ENCODE measurements at places on chromosomes 4 and X.

DNA sequence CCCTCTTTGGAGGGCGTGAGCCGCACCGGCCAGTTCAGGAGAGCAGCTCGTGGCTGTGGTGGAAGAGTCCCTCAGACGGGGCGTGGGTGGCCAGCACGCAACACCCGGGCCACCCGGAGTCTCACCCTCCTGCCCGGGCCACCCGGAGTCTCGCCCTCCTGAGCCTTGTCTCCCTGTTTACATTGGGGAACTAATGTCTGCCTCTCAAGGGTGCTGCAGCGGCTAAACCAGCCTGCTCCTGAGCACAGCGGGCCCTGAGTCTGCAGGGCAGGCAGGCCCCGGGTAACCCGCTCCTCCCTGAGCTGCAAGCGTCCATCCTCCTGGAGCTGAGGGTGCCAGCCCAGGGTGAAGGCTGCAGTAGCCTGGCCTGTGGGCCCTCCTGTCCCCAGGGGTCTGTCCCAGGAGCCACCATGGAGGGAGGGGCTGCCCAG lies 3.0 kb downstream of the PDE6B start:
- H3K4me1 ChIP-seq = peaks cover 3% of the 10 kb centered on the region
- no peaks in the 10 kb centered on the region for H3K27me3 ChIP-seq
- no peak for DNase-seq

DNA sequence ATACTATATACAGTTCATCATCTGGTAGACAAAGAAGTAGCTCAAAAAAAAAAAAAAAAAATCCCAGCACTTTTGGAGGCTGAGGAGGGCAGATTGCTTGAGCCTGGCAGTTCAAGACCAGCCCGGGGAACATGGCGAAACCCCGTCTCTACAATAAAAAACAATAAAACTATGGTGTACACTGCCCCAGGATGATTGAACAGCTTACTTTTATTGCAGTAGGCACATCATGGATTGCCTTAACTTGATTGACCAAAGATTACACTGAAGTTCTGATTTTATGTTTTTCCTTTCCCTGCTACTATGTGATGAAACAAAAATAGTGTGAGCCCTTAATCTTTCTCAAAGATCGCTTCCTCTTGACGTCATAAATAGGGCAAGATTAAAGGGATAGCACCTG lies 60.6 kb downstream of the SNX25 start:
- peaks cover 14% of the 10 kb centered on the region for H3K36me3 ChIP-seq
- DNase-seq = no peak
- no peak overlapping the region for H3K4me3 ChIP-seq
- H3K27me3 ChIP-seq = no peaks in the 10 kb centered on the region
- no peak overlapping the region for H3K27ac ChIP-seq

GRCh38 chrX:135477576-135477975 lies 42.9 kb upstream of the INTS6L start:
- H3K27ac ChIP-seq = no peak overlapping the region
- no peaks in the 10 kb centered on the region for H3K27me3 ChIP-seq
- no peaks in the 10 kb centered on the region for H3K36me3 ChIP-seq
- DNase-seq = peak; percentile 79

DNA sequence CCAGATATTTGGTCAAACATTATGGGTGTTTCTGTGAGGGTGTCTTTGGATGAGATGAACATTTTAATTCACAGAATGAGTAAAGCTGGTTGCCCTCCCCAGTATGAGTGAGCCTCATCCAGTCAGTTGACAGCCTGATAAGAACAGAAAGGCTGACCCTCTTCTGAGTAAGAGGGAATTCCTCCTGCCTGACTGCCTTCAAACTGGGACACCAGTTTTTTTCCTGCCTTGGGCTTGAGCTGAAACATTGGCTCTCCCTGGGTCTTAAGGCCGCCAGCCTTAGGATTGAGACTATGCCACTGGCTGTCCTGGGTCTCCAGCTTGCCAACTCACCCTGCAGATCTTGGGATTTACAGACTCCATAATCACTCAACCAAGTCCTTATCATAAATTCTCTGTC lies 14.5 kb upstream of the MAML3 start:
- no peaks in the 10 kb centered on the region for H3K4me1 ChIP-seq
- peak; percentile 53 for DNase-seq
- H3K36me3 ChIP-seq = no peaks in the 10 kb centered on the region
- H3K27me3 ChIP-seq = no peaks in the 10 kb centered on the region
